Suprapubic skin (tissue), 4 donors: ENCODE measurements at places on chromosomes 12 and 14.

DNA sequence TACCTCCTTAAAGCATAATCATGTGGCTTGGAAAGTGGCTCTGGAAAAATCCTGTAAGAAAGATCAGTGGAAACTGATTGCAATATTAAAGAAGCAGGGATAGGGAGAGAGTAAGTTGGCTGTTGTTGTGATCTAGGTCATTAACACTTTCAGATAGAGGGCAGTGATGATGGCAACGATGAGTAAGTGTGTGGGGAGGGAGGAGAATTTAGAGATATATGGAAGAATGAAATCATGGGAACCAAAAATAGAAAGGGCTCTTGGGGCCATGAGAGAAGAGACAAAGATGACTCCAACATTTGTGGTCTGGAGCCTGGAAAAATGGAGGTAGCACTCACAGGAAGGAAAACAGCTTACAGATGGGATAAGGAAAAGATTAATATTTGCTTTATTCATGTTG, 23.3 kb downstream of the SNRPF start:
- DNase-seq = no peak

- no peak for DNase-seq
These were observed 72.9 kb upstream of the TSPAN11 start for GRCh38 chr12:30853561-30854133.

DNA sequence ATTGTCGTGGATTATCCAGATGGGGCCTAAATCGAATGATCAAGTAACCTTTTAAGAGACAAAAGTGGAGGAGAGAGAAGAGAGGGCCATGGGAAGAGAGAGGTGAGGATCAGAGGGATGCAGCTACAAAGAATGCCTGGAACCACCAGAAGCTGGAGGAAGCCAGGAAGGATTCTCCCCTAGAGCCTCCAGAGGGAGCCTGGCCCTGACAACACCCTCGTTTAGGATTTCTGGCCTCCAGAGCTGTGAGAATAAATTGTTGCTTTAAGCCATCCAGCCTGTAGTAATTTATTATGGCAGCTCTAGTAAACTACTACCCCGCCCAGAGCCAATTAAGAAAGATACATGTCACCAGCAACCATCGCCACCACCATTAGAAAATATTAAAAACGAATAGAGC, 46.2 kb upstream of the GSC start:
- DNase-seq = no peak

DNA sequence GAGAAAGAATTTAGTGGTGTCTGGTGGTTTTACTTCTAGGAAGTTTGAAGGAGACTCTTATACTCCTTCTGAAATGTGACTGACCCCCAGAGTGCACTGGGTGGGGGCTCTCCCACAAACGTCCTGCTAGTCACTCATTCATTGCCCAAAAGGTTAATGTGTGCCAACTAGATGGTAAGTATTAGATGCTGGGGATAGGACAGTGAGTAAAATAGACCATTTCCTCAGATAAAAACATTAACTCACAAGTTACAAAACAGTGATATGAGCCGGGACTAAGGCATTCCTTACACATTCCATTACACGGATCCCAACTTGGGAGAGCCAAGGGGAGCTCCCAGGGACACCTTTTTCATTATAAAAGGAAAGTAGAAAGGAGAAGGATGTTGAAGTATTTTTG, 185.1 kb downstream of the ATXN7L3B start:
- DNase-seq = no peak

DNA sequence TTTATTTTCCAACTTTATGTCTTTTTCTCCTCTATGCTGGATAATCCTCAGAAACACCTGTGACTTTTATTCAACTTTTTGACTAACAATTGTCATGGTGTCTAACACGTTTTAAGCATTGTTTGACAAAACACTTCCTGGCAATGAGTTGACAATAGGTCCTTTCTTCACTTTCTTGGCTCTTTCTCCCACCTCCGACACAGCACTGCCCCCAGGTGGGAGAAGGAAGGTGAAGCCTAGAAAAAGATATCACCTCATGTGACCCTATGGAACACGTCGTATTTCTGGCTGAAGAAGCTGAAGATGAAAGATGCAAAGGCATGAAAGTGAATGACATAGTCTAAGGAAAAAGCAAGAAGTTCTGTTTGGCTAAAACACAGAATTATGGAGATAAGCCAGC, 430.0 kb downstream of the ETNK1 start:
- DNase-seq = no peak

DNA sequence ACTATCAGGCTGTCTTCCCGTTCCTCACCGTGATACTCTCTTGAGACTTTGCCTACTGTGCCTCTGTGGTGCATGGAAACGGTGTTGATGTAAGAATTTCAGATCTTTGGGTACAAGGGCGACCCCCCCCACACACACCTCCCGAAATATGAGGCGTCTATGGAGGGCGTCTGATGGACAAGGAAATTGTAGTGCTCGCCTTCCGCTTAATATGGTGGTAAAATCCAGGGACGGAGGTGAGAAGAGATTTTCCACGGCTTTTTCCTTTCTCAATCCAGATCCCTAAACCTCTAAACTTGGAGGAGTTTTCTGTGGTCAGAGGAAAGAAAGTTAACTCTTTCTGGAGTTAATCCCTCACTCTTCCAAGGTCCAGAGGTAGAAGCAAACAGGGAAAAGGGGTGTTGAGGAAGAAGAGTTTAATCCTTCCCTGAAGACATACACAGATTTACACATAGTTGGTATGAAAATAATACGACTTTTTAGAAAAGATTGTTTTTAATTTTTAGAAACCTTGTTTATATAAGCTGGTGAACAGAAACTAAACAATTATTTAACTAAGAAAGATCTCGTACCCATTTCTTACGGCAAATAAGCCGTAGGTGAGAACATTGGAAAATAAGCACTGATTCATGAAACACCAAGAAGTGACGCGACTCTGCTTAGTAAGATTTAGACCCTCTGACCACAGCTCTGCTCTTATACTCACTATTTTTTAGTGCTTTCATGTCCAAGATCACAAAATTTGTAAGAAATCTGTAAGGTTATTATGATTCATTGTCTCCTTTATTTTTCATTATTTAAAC, 23.1 kb upstream of the RNASE12 start:
- no peak for DNase-seq

DNA sequence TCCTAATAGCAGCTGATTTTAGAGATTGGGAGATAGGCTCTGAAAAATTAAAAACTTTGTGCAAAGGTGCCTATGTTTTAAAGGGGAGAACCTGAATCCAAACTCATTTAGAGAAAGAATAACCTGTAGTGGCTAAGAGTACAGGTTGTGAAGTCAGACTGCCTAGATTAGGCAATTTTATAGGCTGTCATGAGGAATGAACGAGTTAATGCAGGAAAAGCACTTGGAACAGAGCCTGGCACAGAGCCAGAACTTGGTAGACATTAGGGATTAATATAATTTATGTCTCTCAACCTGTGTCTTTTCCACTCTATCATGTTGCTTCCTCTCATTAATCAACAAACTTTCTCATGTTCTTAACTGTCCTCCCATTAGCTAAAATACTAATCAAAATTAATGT, 98.1 kb downstream of the WIF1 start:
- DNase-seq = no peak

GRCh38 chr14:58899317-58899713, 261.6 kb downstream of the DACT1 start:
- DNase-seq = no peak

DNA sequence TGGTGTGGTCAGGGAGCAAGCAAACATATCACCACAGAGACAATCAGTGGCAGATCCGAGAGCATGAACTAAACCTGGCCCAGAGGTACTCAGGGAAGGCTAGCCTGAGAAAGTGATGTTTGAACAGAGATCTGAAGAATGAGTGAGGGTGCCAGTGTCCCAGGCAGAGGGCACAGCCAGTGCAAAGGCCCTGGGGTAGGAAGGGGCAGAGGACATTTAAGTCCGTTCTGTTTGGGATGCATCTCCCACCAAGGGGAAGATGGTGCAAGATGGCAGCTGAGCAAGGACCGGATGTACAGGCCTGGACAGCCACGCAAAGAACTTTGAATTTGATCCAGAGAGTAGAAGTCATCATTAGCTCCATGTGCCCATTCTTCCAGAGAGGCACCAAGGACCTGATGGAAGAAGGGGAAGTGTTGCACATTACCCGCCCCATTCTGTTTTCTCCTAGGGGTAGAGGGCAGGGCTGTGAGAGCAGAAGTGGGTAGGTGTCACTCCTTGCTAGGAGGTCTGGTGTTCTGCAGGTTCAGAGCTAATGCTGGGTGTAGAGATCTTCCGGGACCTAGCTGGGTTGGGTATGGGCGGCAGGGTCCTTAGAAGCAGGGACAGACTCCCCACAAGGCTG, 3.9 kb downstream of the DTX1 start:
- DNase-seq = no peak

- no peak for DNase-seq
These were observed 25.5 kb upstream of the CCDC91 start for GRCh38 chr12:28164644-28165275.

DNA sequence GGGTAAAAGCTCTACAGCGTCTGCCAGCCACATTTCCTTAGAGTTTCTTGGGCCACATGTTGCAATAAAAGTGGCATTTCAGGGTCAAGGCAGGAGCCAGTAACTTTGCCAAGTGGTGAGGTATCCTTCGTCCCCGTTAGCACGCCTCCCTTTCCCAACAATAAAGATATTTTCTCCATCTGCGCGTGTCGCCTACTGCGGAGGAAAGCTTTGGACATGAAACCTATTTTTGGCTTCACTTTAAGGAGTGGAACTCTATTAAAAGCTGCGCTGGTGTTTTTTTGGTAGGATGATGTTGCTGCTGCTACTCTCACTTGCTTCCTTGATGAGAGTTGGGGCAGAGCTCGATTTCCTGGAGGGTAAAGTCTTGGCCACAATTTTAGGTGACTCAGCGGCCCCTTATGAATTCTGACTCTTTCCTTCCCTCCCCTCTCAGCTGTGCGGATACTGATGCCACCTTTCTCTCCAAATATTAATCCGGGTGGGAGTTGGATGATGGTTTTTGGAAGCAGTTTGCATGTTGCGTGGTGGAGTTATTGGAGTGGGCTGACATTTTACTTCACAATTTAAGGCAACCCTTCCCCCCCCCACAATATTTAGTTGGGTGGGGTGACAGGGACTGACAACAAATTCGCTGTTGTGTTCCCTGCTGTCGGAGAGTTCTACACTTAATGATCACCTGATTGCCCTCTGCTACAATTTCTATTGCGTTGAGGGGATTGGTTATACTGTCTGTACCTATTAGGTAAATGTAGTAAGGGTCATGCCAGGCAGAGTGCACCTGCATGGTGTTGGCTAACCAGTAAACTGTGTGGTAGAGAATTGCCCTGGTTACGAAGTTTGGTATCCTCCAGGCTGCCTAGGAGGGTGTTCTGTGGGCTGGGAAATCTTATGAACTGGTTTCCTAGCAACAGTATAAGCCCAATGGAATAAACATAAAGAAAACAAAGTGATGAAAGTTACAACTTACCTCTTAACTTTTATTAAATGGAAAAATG, 1.1 kb downstream of the CCDC91 start:
- no peak for DNase-seq

GRCh38 chr12:29023436-29024076, 125.5 kb upstream of the FAR2 start:
- no peak for DNase-seq

DNA sequence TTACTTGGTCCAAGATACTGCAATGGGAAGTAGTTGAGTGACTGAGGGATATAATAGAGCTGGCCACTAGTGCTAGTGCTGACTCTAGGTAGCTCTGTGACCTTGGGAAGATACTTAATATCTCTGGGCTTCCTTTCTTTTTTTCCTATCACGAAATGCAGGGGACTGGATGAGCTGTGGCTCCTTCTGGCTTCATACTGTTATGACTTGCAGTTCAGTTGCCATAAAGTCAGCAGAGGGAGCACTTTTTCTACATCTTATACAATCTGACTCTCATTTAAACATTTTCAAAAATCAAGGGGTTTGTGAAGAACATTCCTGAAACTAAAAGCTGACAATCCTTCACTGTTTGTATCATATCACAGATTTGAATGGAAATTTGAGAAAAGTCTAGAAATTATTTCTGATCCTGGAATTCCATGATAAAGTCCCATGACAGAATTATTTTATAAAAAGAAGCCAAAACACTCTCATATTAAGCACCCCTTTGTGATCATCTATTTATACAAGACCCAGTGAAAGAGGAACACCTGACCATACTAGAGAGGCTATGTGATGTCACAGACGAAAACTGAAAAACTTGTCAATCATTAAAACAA, 5.3 kb downstream of the BHLHE41 start:
- no peak for DNase-seq

DNA sequence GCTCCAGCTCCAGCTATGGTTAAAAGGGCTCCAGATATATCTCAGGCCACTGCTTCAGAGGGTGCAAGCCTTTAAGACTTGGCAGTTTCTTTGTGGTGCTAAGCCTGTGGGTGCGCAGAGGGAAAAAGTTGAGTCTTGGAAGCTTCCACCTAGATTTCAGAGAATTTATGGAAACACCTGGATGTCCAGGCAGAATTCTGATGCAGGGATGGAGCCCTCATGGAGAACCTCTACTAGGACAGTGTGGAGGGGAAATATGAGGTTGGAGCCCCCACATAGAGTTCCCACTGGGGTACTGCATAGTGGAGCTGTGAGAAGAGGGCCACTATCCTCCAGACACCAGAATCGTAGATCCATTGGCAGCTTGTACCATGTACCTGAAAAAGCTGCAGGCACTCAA, 69.9 kb downstream of the SDR9C7 start:
- DNase-seq = no peak

- no peak for DNase-seq
These were observed 209.7 kb downstream of the GPHN start for GRCh38 chr14:66717561-66718140.
